Mucosa of descending colon (tissue), 3 donors: ENCODE measurements at places on chromosomes 2 and 18.

DNA sequence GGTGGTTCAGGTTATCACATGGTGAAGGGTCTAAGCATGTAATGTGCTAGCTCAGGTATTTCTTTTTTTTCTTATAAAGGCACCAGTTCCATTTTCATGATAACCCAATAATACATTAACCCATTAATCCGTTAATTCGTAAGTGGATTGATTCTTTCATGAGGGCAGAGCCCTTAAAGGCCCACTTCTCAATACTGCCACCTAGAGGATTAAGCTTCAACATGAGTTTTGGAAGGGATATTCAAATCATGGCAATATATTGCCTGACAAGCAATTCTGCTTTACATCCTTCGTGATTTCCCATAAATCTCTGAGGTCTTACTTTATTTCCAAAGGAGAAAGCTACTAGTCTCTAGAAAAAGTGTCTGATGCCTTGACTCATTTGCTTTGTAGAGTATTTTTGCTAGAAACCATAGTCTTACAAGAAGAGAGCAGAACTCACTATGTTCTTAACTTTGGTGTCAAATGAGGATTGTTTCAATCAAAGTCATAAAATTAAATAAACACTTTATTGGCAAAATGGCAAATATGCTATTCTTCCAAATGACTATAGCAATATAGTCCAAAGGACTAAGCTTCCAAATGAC is 271.3 kb downstream of the KCNS3 start:
- DNase-seq: no peak

- DNase-seq: no peak
These were observed 141.4 kb upstream of the SERTAD2 start for GRCh38 chr2:64795024-64795592.

GRCh38 chr2:100561191-100561590 is 1.6 kb upstream of the PDCL3 start:
- no peak for DNase-seq

DNA sequence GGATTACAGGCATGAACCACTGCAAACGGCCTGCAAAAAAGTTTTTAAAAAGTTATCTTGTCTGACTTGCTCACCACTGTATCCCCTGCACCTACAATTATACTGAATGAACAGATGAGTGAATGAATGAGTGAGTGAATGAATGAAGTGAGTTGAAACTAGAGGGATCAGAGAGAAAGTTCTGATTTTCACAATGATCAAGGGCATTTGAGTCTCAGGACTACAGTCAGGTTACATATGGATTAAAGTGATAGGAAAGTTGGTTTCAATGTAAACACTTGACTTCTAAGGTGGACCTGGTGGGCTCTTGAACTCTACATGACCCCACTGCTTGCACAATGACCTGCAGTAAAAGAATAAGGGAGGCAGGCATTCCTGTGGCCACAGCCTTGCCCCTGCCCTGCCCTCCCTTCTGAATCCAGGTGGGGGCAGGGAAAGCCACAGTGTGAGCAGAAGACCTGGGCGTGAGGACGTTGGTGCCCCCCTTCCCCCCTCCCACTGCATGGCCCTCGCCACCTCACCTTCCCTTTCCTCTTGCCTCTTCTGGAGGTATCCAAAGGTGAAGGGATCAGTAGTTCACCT is 10.7 kb downstream of the C2orf80 start:
- DNase-seq: no peak

DNA sequence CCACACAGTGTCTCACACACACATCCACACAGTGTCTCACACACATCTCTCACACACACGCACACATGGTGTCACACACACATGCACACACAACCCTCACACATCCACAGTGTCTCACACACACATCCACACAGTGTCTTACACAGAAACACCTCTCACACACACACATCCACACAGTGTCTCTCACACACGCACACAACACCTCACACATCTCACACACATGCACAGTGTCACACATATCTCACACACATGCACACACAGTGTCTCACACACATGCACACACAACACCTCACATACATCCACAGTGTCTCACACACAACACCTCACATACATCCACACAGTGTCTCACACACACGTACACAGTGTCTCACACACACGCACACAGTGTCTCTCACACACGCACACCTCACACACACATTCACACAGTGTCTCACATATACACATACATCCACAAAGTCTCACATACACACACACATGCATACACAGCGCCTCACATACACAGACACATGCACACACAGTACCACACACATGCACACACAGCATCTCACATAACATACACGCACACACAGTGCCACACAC is 473.9 kb upstream of the HS6ST1 start:
- no peak for DNase-seq

DNA sequence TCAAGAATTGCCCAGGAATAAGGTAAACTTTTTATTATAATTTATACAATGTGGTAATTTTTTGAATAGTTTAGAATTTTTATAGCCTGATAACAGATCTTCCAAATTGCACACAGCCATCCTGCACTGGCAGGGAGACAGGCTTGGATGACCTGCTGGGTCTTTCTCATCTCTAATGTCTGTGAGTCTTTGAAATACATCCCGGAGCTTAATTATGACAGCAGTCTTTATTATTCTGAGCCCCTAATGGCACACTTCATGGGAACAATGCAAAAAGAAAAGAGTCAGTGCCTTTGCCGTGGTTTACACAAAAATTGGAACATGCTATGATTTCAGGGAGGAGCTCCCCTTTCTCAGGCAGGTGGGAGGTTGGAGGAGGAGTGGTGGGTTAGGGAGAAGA is 71.0 kb downstream of the TMEM182 start:
- no peak for DNase-seq

DNA sequence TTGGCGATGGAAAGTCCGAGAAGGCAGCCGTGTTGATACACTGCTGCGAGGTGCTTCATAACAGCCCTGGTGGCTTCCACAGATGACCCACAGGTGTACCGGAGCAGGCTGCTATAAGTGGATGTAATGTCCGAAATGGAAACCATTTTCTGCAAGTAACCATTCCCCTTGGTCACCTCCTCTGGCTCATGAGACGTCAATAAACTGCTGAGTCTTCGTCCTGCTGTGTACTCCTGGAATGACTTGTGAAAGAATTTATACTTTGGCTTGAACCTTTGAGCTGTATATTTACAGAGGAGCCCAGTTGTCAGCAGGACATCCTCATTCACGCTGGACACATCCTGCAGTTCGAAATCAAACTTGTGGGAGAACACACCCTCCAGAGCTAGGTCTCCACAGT is 14.4 kb downstream of the NLRC4 start:
- no peak for DNase-seq

DNA sequence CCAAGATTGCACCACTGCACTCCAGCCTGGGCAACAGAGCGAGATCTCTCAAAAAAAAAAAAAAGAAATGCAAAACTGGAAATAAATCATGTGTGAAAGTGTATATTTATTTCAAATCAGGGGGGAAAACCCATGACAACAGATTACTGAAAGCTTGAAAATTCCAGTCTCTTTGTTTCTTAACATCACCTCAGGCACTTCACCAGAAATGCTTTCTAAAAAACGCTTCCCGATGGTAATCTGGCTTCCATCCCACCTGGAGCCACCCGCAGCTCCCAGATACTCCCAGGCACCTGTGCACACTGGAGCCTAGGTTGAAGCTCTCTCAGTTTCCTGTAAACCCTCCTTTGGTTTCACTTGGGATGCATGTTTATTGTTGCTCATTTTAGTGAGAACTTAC is 7.2 kb upstream of the ITGB6 start:
- no peak for DNase-seq

GRCh38 chr2:226794751-226795171 is 4.9 kb downstream of the IRS1 start:
- DNase-seq: no peak

GRCh38 chr18:60445341-60445740 is 72.8 kb upstream of the MC4R start:
- DNase-seq: no peak
